ENCODE measurements at places on chromosomes 5 and 9.

DNA sequence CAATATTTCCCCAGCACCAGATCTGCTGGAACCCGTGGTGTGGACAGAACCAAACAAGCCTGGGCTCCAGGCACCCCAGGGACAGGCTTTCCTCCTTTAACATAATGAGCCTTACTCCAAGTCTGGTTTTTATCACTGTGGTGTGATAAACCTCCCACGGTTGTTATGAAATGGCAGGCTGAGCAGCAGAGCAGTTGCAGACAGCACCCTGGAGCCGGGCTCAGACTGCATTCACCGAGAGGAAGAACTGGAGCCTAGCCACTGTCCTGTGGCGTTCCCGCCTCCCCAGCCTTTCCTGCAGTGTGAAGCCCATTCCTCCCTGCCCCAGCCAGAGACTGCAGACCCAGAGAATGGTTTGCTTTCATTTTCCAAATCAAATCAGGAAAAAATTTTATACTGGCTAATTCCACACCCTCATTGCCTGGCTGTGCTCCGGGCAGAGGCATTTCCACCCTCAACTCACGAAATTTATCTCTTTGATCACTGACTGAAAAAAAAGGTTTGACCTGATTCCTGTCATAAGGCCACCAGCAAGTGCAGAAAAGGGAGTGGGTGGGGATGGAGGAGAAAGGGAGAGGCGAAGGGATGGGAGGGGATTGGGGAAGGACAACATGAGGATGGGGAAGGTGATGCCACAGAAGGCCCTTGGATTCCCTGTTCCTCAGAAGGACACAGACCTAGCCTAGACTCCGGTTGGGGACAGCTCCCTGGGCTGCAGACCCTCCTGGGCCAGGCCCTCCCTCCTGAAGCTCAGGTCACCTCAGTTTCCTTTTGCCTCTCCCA lies 18.9 kb downstream of the IPPK start:
- DNase-seq, result no peak

- DNase-seq, result no peak
These were observed 17.5 kb downstream of the C9orf57 start for GRCh38 chr9:72042928-72043327.

GRCh38 chr9:5626727-5627634 lies 1.9 kb upstream of the RIC1 start:
- peak; percentile 14 for DNase-seq

- no peak for DNase-seq
These were observed 12.2 kb downstream of the HSPA4 start for GRCh38 chr5:133063965-133064364.

GRCh38 chr9:3157011-3157410 lies 313.1 kb upstream of the PUM3 start:
- DNase-seq, result no peak

GRCh38 chr5:150361301-150361700 lies 3.8 kb downstream of the TCOF1 start:
- no peak for DNase-seq

- no peak for DNase-seq
These were observed 50.2 kb downstream of the FXN start for GRCh38 chr9:69085569-69086283.

GRCh38 chr9:92668746-92669526 lies 995 bp downstream of the IPPK start:
- DNase-seq, result no peak

- no peak for DNase-seq
These were observed 203.6 kb downstream of the SPATA31D1 start for GRCh38 chr9:82192211-82192610.

DNA sequence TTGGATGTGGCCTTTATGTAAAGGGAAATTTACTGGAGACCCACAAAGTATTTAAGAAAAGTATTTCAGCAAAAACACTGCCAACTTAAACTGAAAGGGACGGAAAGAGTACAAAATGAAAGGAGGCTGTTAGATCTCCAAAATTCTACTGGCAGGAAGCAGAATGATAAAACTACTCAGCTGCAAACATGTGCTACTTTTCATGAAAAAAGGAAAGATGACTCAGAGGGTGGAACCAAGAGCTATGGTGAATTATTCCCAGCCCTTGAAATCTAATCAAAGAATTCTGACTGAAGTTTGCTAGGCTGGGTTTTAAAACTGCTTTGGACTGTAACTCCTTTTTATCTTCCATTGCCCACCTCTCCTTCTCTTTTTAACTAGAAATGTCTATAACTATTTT lies 58.6 kb upstream of the ZBED3 start:
- DNase-seq, result no peak

DNA sequence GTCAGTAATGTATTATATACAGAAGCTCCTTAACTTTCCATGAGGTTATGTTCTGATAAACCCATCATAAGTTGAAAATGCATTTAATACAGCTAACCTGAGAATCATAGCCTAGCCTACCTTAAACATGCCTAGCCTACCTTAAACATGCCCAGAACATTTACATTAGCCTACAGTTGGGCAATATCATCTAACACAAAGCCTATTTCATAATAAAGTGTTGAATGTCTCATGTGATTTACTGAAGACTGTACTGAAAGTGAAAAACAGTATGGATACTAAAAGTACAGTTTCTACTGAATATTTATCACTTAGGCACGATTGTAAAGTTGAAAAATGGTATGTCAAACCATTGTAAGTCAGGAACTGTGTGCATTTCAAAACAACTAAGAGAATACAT lies 1.6 kb downstream of the GM2A start:
- no peak for DNase-seq

- no peak for DNase-seq
These were observed 6.5 kb upstream of the FGF1 start for GRCh38 chr5:142692321-142692894.

- no peak for DNase-seq
These were observed 366.0 kb upstream of the TRPC7 start for GRCh38 chr5:136731241-136731900.

DNA sequence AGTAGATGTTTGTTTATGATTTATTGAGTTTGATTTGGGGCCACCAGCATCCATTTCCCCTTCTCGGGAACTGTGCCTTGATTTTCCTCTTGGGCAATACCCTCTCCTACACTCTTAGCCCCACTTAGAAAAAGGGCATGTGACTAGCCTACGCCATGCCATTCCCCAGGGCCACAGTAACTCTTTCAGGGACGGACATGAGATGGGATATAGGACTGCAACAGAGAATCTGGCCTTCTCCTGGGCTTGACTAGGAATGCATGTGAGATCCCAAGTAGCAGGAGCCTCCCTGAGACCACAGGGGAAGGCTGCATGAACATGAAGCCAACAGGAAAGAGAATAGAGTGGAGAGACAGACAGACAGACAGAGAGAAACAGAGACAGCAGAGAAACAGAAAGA lies 30.7 kb upstream of the SPARC start:
- DNase-seq, result no peak

- DNase-seq, result no peak
These were observed 1.8 kb downstream of the RANBP17 start for GRCh38 chr5:170863646-170864045.

DNA sequence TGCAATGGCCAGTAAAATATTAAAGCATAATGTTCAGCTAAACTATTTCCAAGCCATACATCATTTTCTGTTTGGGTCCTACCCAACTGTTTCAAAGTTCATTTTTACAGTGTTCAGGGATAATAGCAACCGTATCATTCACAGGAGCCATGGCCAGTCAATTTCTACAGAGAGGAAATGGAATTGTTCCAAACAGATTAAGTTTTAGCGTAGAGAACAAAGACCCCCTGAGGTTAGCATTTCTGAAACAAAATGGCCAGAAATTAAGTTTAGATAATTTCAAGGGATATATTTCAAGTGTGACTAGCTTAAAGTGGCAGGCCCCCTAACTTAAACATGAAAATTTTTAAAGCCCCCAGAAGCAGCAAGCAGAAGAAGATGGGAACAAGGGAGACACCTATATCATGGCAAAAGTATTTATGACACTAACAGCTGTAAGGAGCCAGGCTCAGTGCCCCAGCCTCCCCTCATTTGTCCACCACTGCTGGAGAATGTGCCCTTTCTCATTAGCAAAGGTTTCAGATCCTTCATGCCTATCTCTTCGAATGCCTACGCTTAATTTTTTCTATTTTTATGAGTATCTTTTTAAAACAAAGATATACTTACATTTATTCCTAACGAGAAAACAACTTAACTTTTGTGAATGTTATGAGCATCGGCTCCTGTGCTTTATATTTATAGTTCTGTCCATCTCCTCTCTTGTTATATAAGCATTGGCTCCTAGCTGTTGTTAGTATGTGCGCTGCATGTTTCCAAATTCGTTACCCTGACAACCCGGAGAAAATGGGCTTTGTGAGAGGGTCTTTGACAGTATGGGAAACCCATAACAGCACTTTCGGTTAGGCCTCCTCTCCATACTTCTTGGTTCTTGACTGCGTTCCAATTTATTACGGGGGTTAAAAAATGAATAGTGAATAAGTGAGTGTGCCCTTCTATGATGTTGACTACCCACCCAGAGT lies 116.3 kb downstream of the MED27 start:
- DNase-seq, result no peak

- no peak for DNase-seq
These were observed 210.9 kb downstream of the FRMD3 start for GRCh38 chr9:83327323-83327722.

GRCh38 chr9:133199648-133200321 lies 9.3 kb downstream of the OBP2B start:
- DNase-seq, result peak; percentile 47

- DNase-seq, result no peak
These were observed 303.0 kb upstream of the CDH9 start for GRCh38 chr5:27341342-27341741.

DNA sequence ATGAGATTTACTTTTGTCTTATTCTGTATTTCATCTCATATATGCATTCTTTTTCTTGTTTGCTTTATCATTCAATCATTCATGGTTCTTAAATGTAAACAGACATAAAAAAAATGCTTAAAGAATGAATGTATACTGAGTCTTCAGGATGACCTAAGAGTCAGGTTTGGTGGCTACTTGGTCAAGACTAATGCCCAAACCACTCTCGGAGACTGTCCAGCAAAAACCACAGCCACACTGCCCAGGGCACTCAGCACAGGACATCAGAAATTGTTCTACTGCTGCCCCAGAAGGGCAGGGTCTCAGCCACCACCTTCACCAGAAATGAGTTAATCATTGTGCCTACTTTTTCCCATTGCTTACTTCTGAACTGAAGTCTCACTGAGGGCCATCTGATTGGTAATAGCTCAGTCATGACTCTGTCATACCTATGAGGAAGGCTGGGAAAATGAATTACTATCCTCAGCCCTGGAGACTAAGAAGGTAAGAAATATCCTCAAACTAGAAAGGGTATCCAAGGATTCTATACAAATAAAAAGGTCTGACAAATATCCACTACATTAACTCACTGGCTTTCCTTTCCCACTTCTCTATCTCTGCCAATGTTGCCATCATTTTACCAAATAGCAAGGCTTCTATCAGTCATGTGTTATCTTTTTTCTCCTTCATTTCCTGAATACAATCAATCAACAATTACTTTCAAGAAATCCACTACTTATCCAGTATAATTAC lies 236.1 kb downstream of the CETN3 start:
- DNase-seq, result no peak

DNA sequence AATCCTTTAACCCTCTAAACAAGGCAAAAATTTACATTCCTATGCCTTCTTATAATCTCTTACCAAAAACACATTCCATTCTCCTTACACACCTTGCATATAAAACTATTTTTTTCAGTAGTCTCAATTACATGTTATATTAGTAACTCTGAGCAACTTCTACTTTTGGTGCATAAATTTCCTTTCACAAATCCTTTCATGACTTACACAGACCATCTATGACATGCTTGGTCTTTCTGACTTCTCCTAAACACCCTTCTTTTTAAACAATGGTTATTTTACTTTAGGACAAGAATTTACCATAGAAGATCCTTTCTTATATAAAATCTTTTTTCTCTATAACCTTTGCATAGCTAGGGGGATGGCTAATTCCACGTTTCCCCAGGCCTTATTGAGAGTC lies 208.0 kb upstream of the ARRDC3 start:
- no peak for DNase-seq

GRCh38 chr5:73633060-73633459 lies 7.1 kb downstream of the ARHGEF28 start:
- no peak for DNase-seq

- no peak for DNase-seq
These were observed 193.5 kb downstream of the GAPVD1 start for GRCh38 chr9:125455132-125455531.

- no peak for DNase-seq
These were observed 70.3 kb downstream of the ENC1 start for GRCh38 chr5:74570250-74570649.

DNA sequence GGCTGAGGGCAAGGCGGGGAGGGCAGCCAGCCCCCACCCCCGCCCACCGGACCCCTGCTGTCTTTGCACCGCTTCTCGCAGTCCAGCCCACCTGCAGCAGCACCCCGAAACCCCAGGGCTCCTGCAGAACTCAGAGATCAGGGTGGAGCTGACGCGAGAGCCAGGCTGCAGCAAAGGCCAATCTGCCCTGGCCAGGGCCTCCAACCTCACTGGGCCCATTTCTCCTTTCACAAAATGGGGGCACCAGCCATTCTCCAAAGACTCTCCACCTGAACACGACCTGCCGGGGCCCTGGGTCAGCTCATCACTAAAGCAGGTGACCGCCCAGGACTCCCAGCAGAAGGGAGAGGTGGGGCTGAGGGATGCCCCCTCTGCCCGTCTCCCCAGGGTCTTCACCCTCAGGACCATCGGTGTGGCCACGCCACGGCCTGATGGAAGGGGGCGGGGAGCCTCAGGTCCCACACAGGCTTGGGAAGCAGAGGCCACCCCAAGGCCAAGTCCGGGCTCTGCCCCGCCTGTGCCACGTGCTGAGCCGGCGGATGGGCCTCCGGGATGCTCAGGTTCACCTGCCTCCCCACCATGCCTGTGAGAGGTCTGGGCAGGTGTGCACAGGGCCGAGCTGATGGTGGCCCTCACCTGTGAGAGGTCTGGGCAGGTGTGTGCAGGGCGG lies 13.1 kb downstream of the NACC2 start:
- DNase-seq, result no peak
